CD4-positive, alpha-beta T cell treated with Interleukin-2 at 100 ng/mL for 4 hours (primary cell): ENCODE measurements at places on chromosomes 5 and 9.

- no peak for DNase-seq
Measured at GRCh38 chr9:69040646-69041045, 5.1 kb downstream of the FXN start.

DNA sequence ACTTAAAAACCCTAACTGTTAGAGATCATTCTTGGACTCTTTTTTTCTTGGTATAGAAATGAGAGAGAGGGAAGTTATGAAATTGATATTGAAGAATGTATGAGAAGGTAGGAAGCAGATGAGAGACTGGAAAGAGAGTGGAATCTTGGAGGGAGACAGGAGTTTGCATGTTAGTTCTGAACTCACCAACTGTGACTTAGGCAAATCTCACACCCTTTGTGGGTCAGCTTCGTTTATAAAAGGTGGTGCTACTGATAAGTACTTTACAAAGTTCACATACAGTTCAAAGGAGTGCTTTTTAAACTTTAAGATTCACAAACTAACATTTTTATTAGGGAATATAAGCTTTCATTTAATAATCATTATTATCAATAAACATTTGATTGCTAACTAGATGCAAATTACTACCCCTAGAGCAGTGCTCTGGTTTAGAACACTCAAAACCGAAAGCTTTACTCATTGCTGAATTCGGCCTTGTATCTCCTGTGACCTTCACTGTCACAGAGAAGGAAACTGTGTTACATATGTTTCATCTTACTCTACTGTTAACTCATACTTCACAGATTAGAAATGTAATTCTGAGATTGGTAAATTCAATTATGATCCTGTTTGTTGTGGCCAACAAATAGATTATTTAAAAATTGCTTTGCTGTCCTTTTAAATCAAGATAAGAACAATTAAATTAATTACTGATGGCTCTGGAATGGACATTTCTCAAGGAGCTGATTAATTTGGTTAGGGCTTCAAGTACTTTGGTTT lies 143.2 kb downstream of the RMI1 start:
- DNase-seq: no peak

DNA sequence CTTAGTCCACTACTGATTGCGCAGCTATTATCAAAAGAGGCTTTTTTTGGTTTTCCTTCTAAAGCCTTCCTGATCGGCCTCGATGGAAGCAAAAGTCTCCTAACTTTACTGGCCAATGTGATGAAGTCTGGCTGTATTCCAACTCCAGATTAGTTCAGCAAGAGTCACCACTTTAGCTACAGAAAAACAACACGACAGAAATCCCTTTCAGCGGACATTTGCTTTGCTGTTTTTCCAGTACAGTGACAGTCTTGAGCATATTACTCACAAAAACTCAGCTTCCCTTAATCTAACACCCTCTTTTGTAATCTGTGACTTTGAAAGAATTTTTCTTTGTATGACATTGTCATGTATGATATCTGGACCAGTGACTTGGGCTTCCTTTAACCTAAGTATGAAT lies 95.7 kb downstream of the HOMER1 start:
- DNase-seq: no peak

DNA sequence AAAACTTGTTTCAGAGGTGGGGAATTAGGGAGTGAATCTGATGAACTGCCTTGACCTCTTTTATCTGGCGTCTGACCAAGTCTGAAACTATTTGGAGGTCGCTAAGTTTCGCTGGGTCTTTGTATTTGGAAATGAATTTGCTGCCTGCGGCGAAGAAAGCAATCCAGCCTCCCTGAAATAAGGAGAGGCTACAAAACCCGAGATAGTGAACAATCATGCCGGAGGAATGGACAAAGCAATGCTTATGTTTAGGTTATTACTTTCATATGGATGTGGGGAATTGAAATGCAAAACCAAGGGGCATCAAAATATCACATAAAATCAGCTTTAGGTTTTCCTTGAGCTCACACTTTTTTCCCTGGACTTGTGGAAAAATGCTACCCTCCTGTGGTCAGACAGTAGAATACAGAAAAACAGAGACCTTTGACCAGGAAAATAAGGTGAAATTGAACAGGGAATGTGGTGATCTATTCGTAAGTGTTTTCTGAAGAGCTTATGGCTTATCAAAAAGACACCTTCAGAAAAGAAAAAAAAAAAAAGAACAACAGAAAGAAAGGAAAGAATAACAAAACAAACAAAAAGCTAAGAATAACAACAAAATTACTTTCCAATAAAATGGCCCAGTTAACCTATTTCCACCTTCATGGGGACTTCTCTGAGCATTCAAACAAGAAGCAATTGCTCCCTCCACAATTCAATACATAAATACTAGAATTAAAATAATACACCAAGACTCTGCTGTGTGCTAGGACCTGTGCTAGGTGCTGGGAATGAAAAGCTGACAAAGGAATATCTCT lies 68.6 kb upstream of the DPYSL3 start:
- DNase-seq: no peak

- no peak for DNase-seq
Measured at GRCh38 chr5:67066815-67067214, 129.8 kb downstream of the CD180 start.
